Activated naive CD4-positive, alpha-beta T cell treated with anti-CD3 and anti-CD28 coated beads for 36 hours (primary cell): ENCODE measurements at places on chromosomes 12 and 14. TPM values are rescaled to one million over a fixed set of nuclear protein-coding genes. Genes with fewer than 3 reads are reported as not detected.

GRCh38 chr12:15806826-15807225, 17.6 kb upstream of the EPS8 start:
- DNase-seq: no peak

GRCh38 chr14:89828471-89829165, 125.9 kb downstream of the EFCAB11 start:
- DNase-seq: no peak

GRCh38 chr12:117472983-117473382, 111.6 kb upstream of the NOS1 start:
- DNase-seq: no peak

- peak; percentile 92 for DNase-seq
Observed at GRCh38 chr12:132904718-132905328, 17.4 kb upstream of the CHFR start.

GRCh38 chr12:111453071-111453989, 47.6 kb downstream of the SH2B3 start:
- no peak for DNase-seq

DNA sequence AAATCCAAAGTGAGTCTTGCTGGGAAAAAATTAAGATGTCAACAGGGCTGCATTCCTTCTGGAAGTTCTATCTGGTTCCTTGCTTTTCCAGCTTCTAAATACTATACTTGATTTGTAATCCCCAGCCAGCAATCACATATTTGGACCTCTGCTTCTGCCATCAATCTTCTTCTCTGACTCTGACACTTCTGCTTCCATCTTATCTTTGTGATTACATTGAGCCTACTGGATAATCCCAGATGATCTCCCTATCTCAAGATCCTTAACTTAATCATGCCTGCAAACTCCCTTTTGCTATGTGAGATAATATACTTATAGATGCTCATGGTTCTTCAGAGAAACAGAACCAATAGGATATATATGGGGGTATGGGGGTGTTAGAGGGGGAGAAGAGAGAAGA, 49.9 kb upstream of the ZDHHC17 start:
- no peak for DNase-seq

DNA sequence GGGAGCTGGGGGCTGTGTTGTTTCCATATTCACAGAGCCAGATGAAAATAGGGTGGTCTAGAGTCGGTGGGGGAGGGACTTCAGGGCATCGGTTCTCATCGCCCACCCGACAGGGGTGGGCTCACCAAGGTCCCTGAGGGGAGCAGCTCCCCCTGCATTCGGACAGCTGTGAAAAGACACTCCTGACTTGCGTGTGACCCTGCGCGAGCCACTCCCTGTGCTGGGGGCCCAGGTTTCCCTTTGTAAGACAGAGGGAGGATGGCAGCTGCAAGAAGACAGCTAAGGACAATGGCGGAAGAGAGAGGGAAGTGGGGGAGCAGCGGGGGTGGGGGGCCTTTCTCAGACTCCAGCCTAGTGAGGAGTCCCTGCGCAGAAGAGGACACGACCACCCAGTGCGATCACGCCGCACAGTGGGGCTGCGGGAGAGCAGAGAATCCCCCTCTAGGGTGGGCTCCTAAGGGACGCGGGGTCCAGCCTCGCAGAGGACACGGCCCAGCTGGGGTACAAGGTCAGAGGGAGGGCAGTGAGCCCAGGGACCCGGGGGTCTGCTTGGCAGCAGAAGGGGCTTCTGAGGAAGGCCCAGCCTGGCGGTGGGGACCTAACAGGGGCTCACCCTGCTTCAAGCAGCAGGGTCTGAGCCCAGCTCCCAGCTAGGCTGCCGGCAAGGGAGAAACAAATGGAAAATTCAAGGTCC, 326.9 kb upstream of the DIO3 start:
- no peak for DNase-seq

DNA sequence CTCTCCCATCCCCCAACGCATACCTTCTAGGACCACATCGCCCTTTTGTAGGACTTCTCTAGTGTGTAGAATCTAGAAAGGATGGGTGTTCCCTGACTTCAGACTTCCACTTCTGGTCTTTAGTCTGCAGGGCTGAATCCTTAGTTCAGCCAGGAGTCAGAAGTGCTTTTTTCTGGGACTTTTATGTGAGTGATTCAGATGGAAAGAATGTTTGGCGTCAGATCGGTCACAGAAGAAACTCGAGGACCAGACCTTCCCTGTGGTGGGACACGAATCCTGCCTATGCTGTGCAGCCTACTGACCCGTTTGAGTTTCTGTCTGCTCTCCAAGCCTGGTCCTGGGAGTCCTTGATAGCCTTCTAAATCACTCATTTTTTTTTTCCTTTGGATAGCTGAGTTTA, 165.4 kb upstream of the SSTR1 start:
- no peak for DNase-seq

DNA sequence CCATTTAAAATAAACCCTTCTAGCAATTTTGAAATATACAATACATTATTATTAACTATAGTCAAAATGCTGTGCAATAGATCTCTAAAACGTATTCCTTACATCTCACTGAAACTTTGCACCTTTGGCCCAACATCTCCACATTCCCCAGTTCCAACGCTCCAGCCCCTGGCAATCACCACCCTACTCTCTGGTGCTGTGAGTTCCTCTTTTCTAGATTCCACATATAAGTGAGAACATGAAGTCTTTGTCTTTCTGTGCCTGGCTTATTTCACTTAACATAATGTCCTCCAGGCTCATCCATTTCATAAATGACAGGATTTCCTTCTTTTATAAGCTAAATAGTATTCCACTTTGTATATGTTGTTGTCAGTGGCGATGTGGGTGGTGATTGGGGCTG, 194.7 kb upstream of the RTL1 start:
- no peak for DNase-seq

DNA sequence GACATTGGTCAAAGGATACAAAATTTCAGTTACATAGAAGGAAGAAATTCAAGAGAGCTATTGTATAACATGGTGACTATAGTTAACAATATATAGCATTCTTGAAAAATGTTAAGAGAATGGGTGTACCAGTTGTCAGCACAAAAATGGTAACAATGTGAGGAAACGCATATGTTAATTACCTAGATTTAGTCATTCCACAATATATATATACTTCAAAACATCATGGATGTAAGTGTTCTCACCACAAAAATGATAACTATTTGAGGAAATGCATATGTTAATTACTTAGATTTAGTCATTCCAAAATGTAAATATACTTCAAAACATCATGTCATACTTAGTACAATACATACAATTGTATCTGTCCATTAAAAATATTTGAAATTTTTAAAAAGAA, 540.4 kb upstream of the MGAT4C start:
- DNase-seq: no peak

- no peak for DNase-seq
Observed at GRCh38 chr14:73740618-73741326, 26.6 kb upstream of the PNMA1 start.

- DNase-seq: no peak
Observed at GRCh38 chr12:48927261-48927660, 2.0 kb upstream of the FKBP11 start.

DNA sequence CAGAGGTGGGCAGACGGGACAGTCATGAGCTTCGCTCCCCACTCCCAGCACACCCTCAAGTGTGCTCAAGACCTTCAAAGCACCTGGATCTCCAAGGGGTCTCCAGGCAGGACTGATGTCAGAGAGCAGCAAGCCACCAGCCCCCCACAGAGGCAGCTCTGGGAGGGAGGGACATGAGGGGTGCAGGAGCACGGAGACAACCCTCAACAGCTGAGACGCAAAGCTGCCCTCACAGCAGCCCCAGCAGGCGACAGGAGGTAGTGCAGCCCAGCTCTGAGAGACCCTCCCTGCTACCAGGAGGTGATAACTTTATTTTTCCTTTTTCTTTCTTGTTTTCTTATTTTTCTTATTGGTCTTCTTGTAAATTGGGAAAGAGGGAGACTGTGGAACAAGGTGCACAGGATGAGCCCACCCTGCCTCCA, 17.9 kb downstream of the SIVA1 start:
- DNase-seq: no peak

Gene TMCC3
- 0.05 TPM for total RNA-seq

Gene HSPA2
- 5.1 TPM for total RNA-seq

Gene ITGA7
- total RNA-seq: 4.8 TPM

Gene SSPN
- total RNA-seq: not detected

Gene JAG2
- total RNA-seq: 2.9 TPM

Gene POTEM
- total RNA-seq: not detected
